Upper lobe of right lung (tissue), 1 donor: ENCODE measurements at places on chromosomes 2 and 18. TPM values are rescaled to one million over a fixed set of nuclear protein-coding genes. Genes with fewer than 3 reads are reported as not detected.

DNA sequence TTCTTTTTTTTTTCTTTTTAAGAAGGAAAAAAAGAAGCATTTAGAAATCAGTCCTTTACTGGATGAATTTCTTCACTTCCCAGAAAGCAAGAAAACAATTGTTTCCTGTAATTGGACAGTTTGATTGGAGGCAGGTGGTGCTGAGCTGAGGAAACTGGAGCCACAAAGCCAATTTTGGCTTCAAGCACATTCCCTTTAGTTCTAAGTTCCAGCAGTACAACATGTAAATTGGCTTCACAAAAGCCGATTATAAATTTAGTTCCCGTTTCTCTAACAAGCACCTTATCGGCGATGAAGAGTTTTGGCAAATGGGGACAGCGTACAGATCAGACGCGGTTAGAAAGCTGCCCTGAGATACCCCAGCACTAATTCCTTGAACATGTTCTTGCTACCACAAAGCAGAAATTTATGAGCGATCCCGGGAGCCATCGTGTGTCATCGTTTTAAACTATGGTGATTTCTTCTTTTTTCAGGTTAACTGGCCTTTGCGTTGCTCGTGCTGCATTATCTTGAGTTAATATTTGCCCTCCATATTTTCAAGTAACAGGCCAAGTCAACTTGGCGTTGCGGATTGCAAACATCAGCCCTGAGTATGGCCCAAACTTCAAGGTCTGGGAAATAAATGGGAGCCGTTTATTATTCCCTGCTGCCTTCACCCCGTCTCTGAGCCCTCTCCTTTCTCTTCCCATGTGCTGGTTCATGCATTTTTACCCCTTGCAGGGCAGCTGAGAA, 190.4 kb upstream of the ID2 start:
- no peak overlapping the region for H3K27ac ChIP-seq
- H3K4me3 ChIP-seq: no peak overlapping the region
- no peaks in the 10 kb centered on the region for H3K27me3 ChIP-seq

DNA sequence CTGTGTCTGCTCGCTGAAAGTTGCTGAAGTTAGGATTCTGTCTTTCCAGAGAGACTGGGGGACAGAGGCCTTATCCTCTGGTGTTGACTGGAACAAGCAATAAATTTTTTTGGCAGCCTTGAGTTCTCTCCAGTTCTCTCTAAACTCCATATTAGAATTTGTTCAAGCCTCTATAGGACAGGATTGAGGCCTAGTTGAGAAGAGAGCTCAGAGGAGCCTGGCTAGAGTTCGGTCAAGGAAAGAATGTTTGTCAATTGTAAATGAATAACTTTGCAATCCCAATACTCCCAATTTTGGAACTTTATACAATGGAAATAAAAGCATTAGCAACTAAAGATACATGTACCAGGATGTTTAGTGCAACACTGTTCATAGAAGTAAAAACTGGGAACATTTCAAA, 16.7 kb upstream of the RASGRP3 start:
- no peak for DNase-seq
- H3K4me3 ChIP-seq: no peak overlapping the region

GRCh38 chr18:11033503-11033902, 115.9 kb downstream of the PIEZO2 start:
- H3K4me1 ChIP-seq: no peaks in the 10 kb centered on the region
- no peak overlapping the region for H3K4me3 ChIP-seq
- H3K36me3 ChIP-seq: no peaks in the 10 kb centered on the region
- H3K27me3 ChIP-seq: no peaks in the 10 kb centered on the region

DNA sequence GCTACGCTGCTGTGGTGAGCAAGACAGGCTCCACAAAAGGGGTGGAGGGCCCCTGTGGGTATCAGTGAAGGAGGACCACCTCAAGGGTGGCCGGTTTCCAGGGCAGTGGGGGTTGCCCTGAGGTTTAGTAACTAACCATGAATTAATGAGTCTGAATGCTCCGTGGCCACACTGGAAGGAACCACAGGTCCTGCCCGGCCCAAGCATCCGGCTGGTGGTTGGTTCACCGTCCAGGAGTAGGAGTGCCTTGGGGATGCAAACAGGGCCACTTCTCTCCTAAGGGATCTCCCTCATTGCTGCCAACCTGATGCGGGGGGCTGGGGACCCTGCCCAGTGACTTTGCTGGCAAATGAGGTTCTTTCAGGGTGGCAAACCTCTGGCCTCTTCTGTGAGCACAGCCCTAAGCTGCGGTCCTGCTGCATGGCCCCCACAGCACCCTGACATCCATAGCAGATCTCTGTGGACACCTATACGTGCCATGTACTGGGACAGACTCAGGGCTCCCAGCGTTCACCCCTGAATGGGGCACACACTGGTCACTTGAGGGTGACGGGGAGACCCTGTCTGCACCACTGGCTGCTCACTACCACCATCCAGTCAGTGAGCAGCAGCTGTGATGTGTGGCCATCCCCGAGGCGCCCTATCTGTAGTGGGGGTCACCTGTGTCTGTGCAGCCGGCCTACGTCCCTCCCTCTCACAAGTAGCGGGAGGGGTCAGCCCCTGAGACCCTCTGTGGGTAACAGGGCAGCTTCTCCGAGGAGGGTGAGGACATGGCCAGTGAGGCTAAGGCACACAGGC, 41.6 kb downstream of the HS6ST1 start:
- no peak overlapping the region for H3K4me3 ChIP-seq
- peaks cover 18% of the 10 kb centered on the region for H3K4me1 ChIP-seq

Gene C2orf74
- 15.1 TPM for total RNA-seq

Gene SRBD1
- total RNA-seq: 19.2 TPM

Gene PAX8
- total RNA-seq: 1.6 TPM

Gene AQP12A
- not detected for total RNA-seq
